ENCODE measurements at places on chromosomes 11 and 22.

DNA sequence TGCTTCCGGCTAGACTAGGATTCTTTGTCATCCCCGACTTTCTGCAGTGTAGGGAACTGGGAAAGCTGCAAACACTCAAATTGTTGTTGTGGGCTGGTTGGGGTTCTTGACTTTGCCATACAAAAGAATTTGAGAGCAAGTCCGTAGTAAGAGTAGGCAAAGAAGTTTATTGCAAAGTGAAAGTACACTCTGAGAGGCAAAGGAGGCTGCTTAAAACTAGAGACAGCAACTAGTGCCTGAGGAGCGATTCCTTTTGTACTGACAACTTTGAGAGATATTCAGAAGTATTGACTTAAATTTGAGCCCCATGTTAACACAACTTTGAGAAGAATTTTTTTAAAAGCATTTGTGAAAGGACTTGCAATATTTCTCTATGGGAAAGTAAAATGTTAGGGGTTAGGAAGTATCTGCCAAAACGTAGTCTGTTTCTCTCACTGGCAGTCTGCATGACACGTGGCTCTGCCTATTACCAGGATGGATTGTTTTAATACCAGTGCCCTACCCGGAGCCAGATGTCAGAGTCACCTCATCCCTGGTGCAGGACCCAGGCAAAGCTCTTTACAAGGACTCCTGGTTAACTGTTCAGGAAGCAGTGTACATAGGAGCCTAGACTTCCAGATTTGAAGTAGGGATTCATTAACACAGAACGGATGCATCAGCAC lies 85.0 kb upstream of the CLPB start:
- no peaks in the 10 kb centered on the region for H3K36me3 ChIP-seq
- H3K27ac ChIP-seq = peak overlapping the region; percentile 10
- peaks cover 22% of the 10 kb centered on the region for H3K4me1 ChIP-seq
- peak; percentile 3 for DNase-seq
- H3K4me3 ChIP-seq = peak overlapping the region; percentile 43

- H3K36me3 ChIP-seq = no peaks in the 10 kb centered on the region
- no peak overlapping the region for H3K27ac ChIP-seq
- no peaks in the 10 kb centered on the region for H3K4me1 ChIP-seq
- no peak overlapping the region for H3K4me3 ChIP-seq
- DNase-seq = no peak
Observed at GRCh38 chr22:46833228-46833627, 70.8 kb downstream of the TBC1D22A start.

- peak; percentile 96 for DNase-seq
- peaks cover 49% of the 10 kb centered on the region for H3K4me1 ChIP-seq
- H3K27me3 ChIP-seq = peaks cover 3% of the 10 kb centered on the region
- H3K36me3 ChIP-seq = no peaks in the 10 kb centered on the region
- H3K27ac ChIP-seq = peak overlapping the region; percentile 79
Observed at GRCh38 chr11:67373648-67374570, 511 bp upstream of the CLCF1 start.

GRCh38 chr11:100965346-100965745 lies 164.3 kb downstream of the PGR start:
- no peak for DNase-seq
- no peaks in the 10 kb centered on the region for H3K27me3 ChIP-seq
- H3K36me3 ChIP-seq = no peaks in the 10 kb centered on the region
- H3K4me3 ChIP-seq = no peak overlapping the region
- no peaks in the 10 kb centered on the region for H3K4me1 ChIP-seq

GRCh38 chr11:121391914-121392313 lies 60.2 kb upstream of the SORL1 start:
- H3K4me1 ChIP-seq = no peaks in the 10 kb centered on the region
- H3K27me3 ChIP-seq = no peaks in the 10 kb centered on the region
- DNase-seq = no peak
- H3K27ac ChIP-seq = no peak overlapping the region

GRCh38 chr11:84105148-84105547 lies 819.0 kb upstream of the CCDC90B start:
- no peak for DNase-seq
- no peaks in the 10 kb centered on the region for H3K27me3 ChIP-seq
- H3K36me3 ChIP-seq = no peaks in the 10 kb centered on the region
- H3K27ac ChIP-seq = no peak overlapping the region
- no peak overlapping the region for H3K4me3 ChIP-seq

GRCh38 chr11:110989428-110990133 lies 255.9 kb upstream of the POU2AF2 start:
- no peaks in the 10 kb centered on the region for H3K36me3 ChIP-seq
- no peaks in the 10 kb centered on the region for H3K4me1 ChIP-seq
- H3K4me3 ChIP-seq = no peak overlapping the region
- no peak for DNase-seq

GRCh38 chr11:114274637-114275036 lies 21.6 kb upstream of the NNMT start:
- no peaks in the 10 kb centered on the region for H3K4me1 ChIP-seq
- DNase-seq = no peak
- no peaks in the 10 kb centered on the region for H3K27me3 ChIP-seq
- no peaks in the 10 kb centered on the region for H3K36me3 ChIP-seq

GRCh38 chr11:46917762-46918082 lies 628 bp downstream of the LRP4 start:
- no peak overlapping the region for H3K27ac ChIP-seq
- DNase-seq = no peak
- peak overlapping the region; percentile 66 for H3K4me3 ChIP-seq
- peaks cover 53% of the 10 kb centered on the region for H3K27me3 ChIP-seq
- no peaks in the 10 kb centered on the region for H3K36me3 ChIP-seq

GRCh38 chr22:50500452-50500851 lies 7.0 kb downstream of the LMF2 start:
- no peaks in the 10 kb centered on the region for H3K27me3 ChIP-seq
- H3K4me3 ChIP-seq = no peak overlapping the region
- H3K27ac ChIP-seq = no peak overlapping the region
- peaks cover 9% of the 10 kb centered on the region for H3K4me1 ChIP-seq

GRCh38 chr11:48063424-48063978 lies 83.1 kb downstream of the PTPRJ start:
- H3K27ac ChIP-seq = no peak overlapping the region
- H3K36me3 ChIP-seq = no peaks in the 10 kb centered on the region
- no peaks in the 10 kb centered on the region for H3K27me3 ChIP-seq
- H3K4me3 ChIP-seq = no peak overlapping the region

GRCh38 chr22:43755452-43755851 lies 56.7 kb downstream of the EFCAB6 start:
- H3K4me1 ChIP-seq = no peaks in the 10 kb centered on the region
- no peak for DNase-seq
- no peaks in the 10 kb centered on the region for H3K27me3 ChIP-seq

DNA sequence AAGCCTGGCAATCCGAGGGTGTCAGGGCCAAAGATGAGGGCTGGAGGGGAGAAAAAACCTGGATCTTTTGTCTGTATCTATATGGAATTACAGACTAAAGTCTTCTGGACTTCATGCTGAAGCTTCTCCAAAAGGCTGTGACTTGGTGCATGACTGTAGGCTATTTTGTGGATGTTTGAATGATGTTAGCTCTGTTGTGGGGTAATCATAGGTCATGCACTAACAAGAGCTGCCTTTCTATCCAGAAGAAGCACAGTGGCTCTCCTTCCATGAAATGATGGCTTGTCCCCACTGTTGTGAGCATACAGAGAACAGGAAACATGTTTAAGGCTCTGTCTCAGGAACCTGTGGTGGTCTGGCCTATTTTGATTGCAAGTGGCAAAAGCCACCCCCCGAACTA lies 263.3 kb upstream of the PLET1 start:
- H3K4me3 ChIP-seq = no peak overlapping the region
- no peaks in the 10 kb centered on the region for H3K36me3 ChIP-seq
- DNase-seq = no peak
- peaks cover 4% of the 10 kb centered on the region for H3K27me3 ChIP-seq
- no peak overlapping the region for H3K27ac ChIP-seq

- no peak overlapping the region for H3K27ac ChIP-seq
- H3K4me1 ChIP-seq = no peaks in the 10 kb centered on the region
- no peaks in the 10 kb centered on the region for H3K27me3 ChIP-seq
- DNase-seq = no peak
- no peak overlapping the region for H3K4me3 ChIP-seq
- no peaks in the 10 kb centered on the region for H3K36me3 ChIP-seq
Observed at GRCh38 chr11:129489249-129489648, 113.6 kb downstream of the BARX2 start.

- peak overlapping the region; percentile 100 for H3K27ac ChIP-seq
- DNase-seq = peak; percentile 49
- no peaks in the 10 kb centered on the region for H3K27me3 ChIP-seq
- H3K4me3 ChIP-seq = peak overlapping the region; percentile 99
Observed at GRCh38 chr11:65132988-65133700, 1.2 kb downstream of the SYVN1 start.

DNA sequence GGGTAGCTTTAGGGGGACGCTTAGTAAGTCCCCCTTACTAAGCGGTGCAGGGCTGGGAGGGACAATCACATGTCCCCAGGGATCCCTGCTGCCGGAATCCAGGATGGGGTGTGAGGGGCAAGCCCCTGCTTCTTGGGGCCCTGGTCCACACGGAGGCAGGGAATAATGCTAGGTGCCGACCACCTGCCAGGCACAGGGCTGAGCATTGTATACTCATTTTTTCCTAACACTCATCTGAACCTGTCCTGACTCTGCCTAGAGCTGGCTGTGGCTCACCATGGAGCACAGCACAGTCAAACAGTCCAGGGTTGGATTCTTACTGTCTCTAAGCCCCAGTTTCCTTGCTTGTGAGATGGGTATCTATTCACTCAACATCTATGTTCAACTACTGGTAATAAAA lies 1.4 kb upstream of the LTBP3 start:
- no peaks in the 10 kb centered on the region for H3K36me3 ChIP-seq
- DNase-seq = no peak
- no peak overlapping the region for H3K27ac ChIP-seq
- no peak overlapping the region for H3K4me3 ChIP-seq
- H3K27me3 ChIP-seq = no peaks in the 10 kb centered on the region

GRCh38 chr22:45680932-45681700 lies 9.5 kb downstream of the ATXN10 start:
- no peak for DNase-seq
- no peaks in the 10 kb centered on the region for H3K36me3 ChIP-seq
- no peak overlapping the region for H3K4me3 ChIP-seq
- H3K4me1 ChIP-seq = peaks cover 24% of the 10 kb centered on the region
- H3K27ac ChIP-seq = no peak overlapping the region
- no peaks in the 10 kb centered on the region for H3K27me3 ChIP-seq

DNA sequence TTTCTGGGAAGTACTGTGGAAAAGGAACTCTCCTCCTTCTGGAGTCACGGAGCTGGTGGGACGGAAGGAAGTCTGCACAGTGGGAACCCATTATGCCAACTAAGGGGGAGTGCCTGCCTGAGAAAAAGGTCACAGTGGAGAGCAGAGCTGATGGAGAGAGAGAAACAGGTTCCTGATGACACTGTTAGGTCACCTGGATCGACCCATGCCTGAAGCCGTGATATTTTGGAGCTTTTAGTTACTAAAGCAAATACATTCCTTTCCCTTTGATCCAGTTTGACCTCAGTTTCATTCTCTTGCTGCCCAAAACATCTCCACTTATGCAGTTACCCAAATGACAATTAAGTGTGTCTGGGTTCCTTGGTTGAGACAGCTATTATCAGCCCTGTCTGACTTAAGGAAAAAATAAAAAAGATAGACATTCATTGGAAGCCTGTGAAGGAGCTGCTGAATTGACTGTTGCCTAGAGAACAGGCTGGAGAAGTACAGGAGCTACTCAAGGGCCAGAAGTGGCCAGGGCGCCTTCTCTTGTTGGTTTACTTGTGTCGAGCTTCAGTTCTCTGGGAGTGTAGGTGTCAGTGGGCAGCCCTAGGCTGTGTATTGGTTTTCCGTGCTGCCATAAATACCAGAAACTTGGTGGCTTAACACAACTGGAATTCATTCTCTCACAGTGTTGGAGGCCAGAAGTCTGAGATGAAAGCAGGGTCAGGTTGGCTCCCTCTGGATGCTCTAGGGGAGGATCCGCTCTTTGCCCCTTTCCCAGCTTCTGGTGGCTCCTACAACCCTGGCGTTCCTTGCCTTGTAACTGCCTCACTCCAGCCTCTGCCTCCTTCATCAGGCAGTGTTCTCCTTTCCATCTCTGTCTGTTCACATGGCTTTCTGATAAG lies 13.6 kb downstream of the MRGPRD start:
- H3K4me1 ChIP-seq = peaks cover 3% of the 10 kb centered on the region
- no peak overlapping the region for H3K27ac ChIP-seq
- no peaks in the 10 kb centered on the region for H3K27me3 ChIP-seq
- DNase-seq = no peak
- no peak overlapping the region for H3K4me3 ChIP-seq
- no peaks in the 10 kb centered on the region for H3K36me3 ChIP-seq

GRCh38 chr11:111632516-111633220 lies 30.4 kb downstream of the SIK2 start:
- no peaks in the 10 kb centered on the region for H3K27me3 ChIP-seq
- H3K4me3 ChIP-seq = no peak overlapping the region
- no peak overlapping the region for H3K27ac ChIP-seq
- no peaks in the 10 kb centered on the region for H3K36me3 ChIP-seq

GRCh38 chr22:36775586-36775963 lies 344 bp downstream of the IFT27 start:
- peak overlapping the region; percentile 74 for H3K27ac ChIP-seq
- H3K4me1 ChIP-seq = peaks cover 16% of the 10 kb centered on the region
- no peaks in the 10 kb centered on the region for H3K36me3 ChIP-seq
- H3K4me3 ChIP-seq = peak overlapping the region; percentile 57
- DNase-seq = peak; percentile 76
- H3K27me3 ChIP-seq = no peaks in the 10 kb centered on the region

DNA sequence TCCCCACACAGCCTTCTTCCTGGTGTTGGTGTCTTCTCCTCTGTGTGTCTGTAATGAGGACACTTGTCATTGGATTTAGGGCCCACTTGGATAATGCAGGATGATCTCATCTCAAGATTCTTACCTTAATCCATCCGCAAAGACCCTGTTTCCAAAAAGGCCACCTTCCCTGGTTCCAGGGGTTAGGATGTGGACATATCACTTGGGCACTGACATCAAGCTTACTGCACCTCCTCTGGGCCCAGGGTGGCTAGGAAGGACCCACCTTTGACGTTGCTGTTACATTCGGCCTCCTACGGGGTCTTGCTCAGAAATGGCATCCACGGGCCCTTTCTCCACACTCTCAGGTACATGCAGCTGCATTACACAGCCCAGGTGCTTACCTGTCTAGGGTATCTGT lies 535.9 kb downstream of the BRD1 start:
- no peaks in the 10 kb centered on the region for H3K4me1 ChIP-seq
- H3K4me3 ChIP-seq = no peak overlapping the region
- no peak overlapping the region for H3K27ac ChIP-seq

GRCh38 chr22:24112188-24112587 lies 69.1 kb upstream of the SUSD2 start:
- H3K4me3 ChIP-seq = no peak overlapping the region
- H3K27ac ChIP-seq = no peak overlapping the region
- no peaks in the 10 kb centered on the region for H3K27me3 ChIP-seq

GRCh38 chr11:45051621-45052020 lies 94.8 kb upstream of the PRDM11 start:
- H3K27me3 ChIP-seq = no peaks in the 10 kb centered on the region
- no peak for DNase-seq
- H3K4me3 ChIP-seq = no peak overlapping the region
- no peaks in the 10 kb centered on the region for H3K4me1 ChIP-seq
- no peaks in the 10 kb centered on the region for H3K36me3 ChIP-seq
- H3K27ac ChIP-seq = no peak overlapping the region

- no peaks in the 10 kb centered on the region for H3K36me3 ChIP-seq
- DNase-seq = no peak
- no peak overlapping the region for H3K27ac ChIP-seq
- no peaks in the 10 kb centered on the region for H3K27me3 ChIP-seq
- H3K4me3 ChIP-seq = no peak overlapping the region
- no peaks in the 10 kb centered on the region for H3K4me1 ChIP-seq
Observed at GRCh38 chr11:78346799-78347198, 70.8 kb downstream of the GAB2 start.
